ENCODE measurements at places on chromosomes 7 and 10.

DNA sequence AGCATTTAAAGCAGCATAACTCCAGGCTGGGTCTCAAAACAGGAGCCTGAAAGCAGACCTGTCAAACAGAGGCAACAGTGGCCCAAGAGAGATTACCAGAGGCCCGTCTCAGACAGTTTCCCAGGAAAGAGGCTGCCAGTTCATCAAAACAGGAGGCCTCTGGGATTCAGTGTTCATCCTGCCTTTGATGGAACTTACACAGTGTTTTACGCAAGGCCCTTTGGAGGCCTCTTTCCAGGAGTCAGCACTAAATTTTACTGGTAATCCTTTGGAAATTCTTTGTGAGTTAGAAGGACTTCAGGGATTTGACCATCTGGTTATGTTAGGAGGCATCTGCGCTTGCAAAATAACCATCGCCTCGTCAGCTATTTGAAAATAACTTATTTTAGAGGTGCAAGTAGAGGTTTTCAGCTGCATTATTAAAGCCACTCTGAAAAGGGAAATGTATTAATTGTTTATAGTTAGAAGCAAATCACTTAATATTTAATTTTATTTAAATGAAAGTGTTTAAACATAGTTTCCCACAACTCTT is 501.2 kb upstream of the COBL start:
- no peak for DNase-seq

DNA sequence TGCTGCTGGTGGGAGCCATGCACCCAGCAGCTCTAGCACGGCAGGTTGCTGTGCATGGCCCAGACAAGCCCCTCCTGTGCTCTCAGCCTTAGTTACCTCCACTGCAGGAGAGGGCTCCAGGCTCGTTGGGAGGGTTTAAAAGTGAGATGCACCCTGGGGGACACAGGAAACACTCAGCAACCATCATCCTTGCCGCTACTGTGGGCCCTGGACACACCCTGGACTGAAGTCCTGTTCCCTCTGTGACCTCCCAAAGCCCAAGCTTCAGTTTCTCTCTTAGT is 49.0 kb downstream of the FOXL3 start:
- DNase-seq = no peak

GRCh38 chr7:15662451-15662850 is 24.0 kb downstream of the MEOX2 start:
- DNase-seq = no peak

- no peak for DNase-seq
Observed at GRCh38 chr7:26699766-26700165, 164.6 kb downstream of the SKAP2 start.

GRCh38 chr7:138502023-138502767 is 42.1 kb downstream of the TRIM24 start:
- no peak for DNase-seq

GRCh38 chr10:7409732-7410168 is 1.1 kb downstream of the SFMBT2 start:
- DNase-seq = peak; percentile 50

- DNase-seq = no peak
Observed at GRCh38 chr10:45183174-45183573, 132.2 kb downstream of the OR13A1 start.

DNA sequence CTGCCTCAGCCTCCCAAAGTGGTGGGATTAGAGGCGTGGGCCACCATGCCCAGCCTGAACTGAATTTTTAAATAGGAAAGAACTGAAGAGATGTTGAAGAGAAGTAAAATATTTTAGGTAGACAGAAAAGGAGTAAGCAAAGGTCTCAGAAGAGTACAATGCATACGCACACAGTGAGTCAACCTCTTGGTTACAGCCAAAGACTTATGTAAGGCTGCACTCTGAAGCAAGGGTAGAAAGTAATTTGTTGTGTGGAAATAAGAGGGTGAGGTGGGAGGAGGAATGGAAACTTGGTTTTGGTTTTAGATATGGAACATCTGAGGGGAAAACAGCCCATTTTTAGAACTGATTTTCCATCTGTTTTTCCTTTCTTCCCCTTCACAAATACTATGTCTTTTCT is 17.6 kb downstream of the KRIT1 start:
- DNase-seq = no peak

DNA sequence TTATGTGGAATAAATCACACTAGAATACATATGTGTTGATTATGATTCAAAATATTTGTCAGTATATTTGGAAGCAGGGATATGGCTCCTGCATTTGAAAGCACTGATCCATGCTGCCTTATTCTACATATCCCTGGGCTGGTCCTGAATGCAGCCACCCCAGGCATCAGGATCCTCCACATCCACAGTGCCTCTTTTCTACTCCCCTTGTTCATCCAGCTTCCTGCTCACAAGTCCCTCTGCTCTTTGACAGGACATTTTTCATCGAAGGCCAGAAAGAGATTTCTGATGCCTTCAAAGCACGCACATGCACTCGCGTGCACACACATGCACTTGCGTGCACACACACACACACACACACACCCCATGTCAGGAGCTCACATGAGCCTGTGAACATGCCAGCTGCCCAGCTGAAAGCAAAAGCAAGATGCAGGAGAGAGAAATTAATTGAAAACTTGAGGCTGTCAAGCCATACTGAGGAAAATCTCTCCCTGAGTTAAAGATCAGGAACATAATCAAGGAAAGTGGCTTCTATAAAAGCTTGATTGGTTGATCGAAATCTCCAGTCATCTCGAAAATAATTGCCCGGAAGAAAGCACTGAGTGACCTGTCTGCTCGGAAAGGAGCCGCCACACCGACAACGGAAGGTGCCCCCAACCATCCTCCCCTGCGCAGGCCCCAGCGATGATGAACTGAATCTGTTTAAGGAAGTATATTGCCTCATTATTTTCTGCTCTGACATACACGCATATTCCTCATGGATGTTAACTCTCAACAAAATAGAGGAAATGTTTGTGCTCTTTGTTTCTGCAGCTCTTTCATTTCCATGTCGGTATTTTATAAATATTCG is 104.0 kb upstream of the ARID5B start:
- DNase-seq = no peak

- no peak for DNase-seq
Observed at GRCh38 chr10:11609492-11610093, 1.9 kb downstream of the USP6NL start.

- DNase-seq = no peak
Observed at GRCh38 chr10:116691635-116692034, 50.7 kb downstream of the HSPA12A start.

GRCh38 chr10:51010977-51011376 is 63.3 kb upstream of the PRKG1 start:
- no peak for DNase-seq

- DNase-seq = no peak
Observed at GRCh38 chr10:16891375-16892313, 74.4 kb upstream of the RSU1 start.

DNA sequence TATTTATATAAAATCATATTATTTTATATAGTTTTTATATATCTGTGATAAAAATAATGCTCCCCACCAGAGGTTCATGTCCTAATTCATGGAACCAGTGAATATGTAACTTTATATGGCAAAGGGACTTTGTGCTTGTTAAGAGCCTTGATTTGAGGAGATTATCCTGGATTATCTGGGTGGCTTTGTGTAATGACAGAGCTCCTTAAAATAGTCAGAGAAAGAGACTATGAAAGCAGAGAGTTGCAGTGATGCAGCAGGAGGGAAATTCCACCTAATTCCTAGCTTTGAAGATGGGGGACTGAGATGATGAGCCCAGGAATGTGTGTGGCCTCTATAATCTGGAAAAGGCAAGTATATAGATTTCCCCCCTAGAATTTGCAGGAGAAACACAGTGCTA is 1034.2 kb upstream of the C7orf33 start:
- no peak for DNase-seq

DNA sequence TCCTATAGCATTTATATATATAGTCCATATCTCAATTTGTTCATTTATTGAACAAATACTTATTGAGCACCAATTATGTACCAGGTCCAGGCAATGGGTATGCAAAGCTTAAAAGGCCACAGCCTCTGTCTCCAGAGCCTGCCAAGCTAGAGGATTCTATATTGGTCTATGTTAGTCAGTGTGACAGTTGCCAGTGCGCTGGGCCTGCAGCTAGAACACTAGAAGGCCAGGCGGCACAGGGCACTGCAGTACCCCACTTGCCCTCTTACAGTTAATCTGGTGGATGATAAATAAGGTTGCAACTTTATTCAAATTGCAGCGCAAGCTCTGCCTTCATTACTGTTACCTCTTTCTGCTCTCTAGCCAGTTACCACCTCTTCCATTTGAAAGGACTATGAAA is 68.8 kb downstream of the PPP1R3C start:
- no peak for DNase-seq

- no peak for DNase-seq
Observed at GRCh38 chr7:90326500-90326899, 5.4 kb upstream of the FAM237B start.

- DNase-seq = no peak
Observed at GRCh38 chr7:101990811-101991418, 173.5 kb downstream of the CUX1 start.

- DNase-seq = no peak
Observed at GRCh38 chr10:122376364-122376961, 2.0 kb downstream of the PLEKHA1 start.

DNA sequence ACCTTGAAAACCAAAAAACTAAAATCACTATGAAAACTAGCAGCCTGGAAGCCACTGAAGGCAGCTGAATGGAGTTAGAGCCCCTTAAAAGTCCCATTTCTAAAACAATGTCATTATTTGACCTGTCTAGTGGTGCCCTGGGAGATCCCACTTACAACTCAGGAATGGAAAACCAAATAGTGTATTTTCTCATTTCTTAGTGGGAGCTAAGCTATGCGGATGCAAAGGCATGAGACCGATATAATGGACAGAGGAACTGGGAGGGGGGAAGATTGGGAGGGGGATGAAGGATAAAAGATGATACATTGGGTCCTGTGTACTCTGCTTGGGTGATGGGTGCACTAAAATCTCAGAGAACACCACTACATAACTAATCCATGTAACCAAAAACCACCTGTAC is 9.8 kb upstream of the GIMAP2 start:
- DNase-seq = no peak

DNA sequence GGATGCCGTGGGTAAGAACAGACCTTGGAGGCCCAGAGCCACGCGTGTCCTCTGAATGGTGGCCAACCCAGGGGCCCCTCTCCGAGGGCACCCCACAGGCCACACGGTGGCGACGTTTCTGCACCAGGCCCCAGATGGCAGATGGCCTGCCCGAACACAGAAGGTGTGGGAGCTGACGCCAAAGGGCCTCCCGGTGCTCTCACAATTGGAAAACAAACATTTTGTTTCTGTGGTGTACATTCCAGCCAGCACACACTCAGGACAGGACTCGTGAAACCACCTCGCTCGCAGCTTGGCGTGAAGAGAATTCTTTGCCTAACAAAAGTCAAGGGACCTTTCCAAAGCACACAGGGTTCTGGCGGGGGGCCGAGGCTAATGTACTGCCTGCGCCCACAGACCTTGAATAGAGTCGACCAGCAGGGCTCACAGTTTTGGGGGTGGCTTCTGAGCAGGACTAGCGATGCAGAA is 112.1 kb downstream of the FAM53B start:
- DNase-seq = no peak

DNA sequence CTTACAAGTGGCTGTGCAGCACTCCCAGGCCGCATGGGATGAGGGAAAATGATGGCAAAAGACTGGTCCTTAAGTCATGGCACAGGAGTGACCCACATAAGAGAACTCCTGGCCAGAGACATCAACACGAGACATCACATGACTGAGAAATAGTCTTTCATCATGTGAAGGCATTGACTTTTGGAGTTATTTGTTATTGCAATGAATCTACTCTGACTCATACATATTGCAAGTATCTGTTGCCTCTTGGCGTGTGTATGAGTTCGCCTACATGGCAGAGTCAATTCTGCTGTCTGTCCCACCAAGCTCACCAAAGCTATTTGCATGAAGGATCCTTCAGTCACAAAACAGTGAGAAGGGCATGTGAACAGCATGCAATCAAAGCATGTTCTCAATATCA is 59.7 kb upstream of the HABP2 start:
- no peak for DNase-seq

- DNase-seq = no peak
Observed at GRCh38 chr7:52273685-52274610, 761.5 kb upstream of the POM121L12 start.

DNA sequence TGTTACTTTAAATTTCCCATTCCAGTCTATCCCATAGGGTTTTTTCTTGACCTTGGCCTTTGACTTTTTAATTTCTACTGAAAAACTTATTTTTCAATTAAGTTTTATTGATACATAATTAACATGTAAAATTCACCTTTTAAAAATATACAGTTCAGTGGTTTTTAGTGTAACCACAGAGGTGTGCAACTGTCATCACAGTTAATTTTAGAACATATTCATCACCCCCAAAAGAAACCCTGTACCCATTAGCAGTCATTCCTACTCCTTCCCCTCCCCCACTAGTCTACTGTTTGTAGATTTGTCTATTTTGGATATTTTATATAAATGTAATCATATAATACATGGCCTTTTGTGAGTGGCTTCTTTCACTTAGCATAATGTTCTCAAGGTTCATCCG is 96.5 kb upstream of the GJD4 start:
- no peak for DNase-seq

- no peak for DNase-seq
Observed at GRCh38 chr10:60827791-60828488, 49.7 kb downstream of the CDK1 start.

DNA sequence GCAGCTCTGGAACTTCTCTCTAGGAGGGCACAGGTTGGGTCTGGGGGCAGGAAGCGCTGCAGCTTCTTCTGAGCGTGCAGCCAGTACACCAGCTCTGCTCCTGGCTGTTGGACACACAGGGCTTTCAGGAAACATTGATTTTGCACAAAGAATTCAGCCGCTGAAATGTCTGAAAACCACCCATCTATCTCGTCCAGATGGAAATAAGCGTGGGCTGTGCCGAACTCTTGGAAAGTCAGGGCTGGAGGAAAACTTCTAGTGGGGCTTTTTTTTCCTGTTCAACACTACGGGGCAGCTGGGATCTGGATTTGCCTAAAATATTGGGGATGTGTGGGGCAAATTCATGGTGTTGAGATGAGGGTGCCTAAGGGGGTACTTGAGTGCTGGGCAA is 31.2 kb downstream of the PALD1 start:
- DNase-seq = no peak

GRCh38 chr7:152969839-152970238 is 210.3 kb downstream of the ACTR3B start:
- DNase-seq = no peak

DNA sequence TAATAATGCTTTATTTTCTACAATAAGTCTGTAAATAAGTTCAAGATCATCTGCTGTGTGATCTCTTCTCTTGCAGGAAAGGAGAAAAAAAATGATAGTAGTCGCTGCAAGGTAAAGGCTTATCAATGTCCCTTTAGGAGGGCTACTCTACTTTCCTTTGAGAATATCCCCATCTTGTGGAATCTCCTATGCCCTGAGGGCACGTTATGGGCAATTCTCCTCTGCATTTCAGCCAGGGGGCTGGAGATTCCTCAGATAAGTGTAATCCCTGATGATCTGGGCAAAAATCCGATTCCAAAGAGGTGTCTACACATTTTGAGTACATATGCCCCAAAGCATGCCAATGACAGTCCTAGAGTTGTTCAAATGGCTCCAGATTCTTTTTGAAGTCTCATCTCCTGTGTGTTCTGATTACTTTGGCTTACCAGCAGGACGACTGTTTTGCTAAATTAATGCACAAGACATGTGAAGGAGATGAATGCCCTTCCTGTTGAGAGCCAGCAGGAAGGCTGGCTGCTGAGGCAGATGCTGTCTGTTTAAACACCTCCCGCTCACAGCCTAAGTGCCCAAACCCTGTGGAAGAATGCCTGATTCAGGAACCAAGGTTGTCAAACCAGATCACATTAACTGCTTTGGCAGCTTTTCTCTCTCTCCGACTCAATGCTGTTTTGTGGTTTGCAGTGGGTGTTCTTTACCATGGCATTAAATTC is 171.2 kb upstream of the COL1A2 start:
- no peak for DNase-seq

GRCh38 chr7:11710377-11710776 is 121.6 kb downstream of the THSD7A start:
- DNase-seq = no peak

Data from T-helper 2 cell treated with Interferon-gamma antibody and Interleukin-4, amounts not matched to agents 5 μg/mL and 100 μg/mL, for 36 hours (primary cell).